Activated CD4-positive, CD25-positive, alpha-beta regulatory T cell treated with anti-CD3 and anti-CD28 coated beads, Interleukin-2, amount 50 U/mL, for 16 hours (primary cell): ENCODE measurements at places on chromosomes 11 and 22.

GRCh38 chr11:7894251-7894650 lies 36.8 kb downstream of the OR10A6 start:
- no peak for DNase-seq

GRCh38 chr22:27754247-27754887 lies 47.2 kb downstream of the MN1 start:
- no peak for DNase-seq

GRCh38 chr11:103111400-103111799 lies 2.2 kb downstream of the DYNC2H1 start:
- no peak for DNase-seq

GRCh38 chr11:93767018-93767417 lies 17.1 kb upstream of the MED17 start:
- DNase-seq = no peak

- no peak for DNase-seq
Observed at GRCh38 chr11:40306938-40307548, 1152.4 kb downstream of the LRRC4C start.

- no peak for DNase-seq
Observed at GRCh38 chr11:44530413-44531115, 34.9 kb upstream of the CD82 start.

- no peak for DNase-seq
Observed at GRCh38 chr11:107609400-107610218, 18.7 kb downstream of the ELMOD1 start.

DNA sequence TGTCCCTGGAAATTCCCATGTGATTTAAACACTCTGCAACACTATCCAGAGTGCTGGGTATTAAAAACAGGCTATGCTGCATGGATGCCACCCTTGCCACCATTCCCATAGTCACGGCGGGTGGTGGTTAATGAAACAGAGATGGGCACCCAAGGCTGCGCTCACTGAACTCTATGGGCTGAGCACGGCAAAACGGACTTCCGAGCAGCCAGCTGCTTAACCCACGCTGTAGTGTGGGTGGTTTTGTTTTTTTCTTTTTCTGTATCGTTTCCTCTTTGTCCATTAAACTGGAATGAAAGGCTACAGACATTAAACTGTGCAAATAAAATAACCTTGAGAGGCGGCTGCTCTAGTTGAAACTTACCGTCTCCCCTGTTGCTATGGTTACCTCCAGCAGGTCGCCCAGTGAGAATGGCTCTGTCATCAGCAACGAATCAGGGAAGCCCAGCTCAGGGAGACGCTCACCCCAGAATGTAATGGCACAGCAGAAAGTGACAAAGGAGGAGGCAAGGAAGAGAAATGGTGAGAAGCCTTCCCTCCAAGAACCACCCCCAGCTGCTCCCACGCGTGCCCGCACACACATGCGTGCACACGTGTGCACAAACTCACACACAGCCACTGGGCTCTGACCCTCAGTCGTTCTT lies 102.1 kb downstream of the C11orf91 start:
- no peak for DNase-seq

DNA sequence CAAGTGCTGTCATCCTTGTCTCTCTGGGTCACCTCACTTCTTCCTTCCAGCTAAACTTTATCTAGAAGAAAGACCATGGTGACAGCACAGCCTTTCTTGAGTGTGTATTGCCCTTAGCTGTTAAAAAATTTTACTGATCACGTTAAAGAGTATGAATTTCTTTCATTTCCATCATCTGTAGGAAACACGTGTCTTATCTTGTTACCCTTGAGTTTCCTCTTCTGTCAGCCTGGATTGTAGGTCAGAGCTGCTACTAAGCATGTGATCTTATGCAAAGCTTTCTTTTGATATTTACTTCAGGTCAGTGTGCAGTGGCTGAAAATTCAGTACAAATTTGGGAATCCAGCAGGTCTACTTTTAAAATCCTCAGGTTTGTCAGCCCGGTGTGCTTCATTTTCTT lies 512.2 kb upstream of the ARHGAP42 start:
- DNase-seq = no peak
